Right renal cortex interstitium (tissue), 3 donors: ENCODE measurements at places on chromosomes 3 and 15. TPM values are rescaled to one million over a fixed set of nuclear protein-coding genes. Genes with fewer than 3 reads are reported as not detected.

TP63 gene
- 1.7 TPM for polyA plus RNA-seq

NR2E3 gene
- 0.18 TPM for polyA plus RNA-seq

FETUB gene
- not detected for polyA plus RNA-seq

TF gene
- 4.3 TPM for polyA plus RNA-seq

ADAMTS17 gene
- polyA plus RNA-seq: 1.4 TPM

IL1RAP gene
- polyA plus RNA-seq: 19.5 TPM

HCLS1 gene
- 7.4 TPM for polyA plus RNA-seq

GRCh38 chr3:15493436-15493835, 28.1 kb downstream of the COLQ start:
- no peak for DNase-seq

- no peak for DNase-seq
Observed at GRCh38 chr3:72738752-72739530, 109.3 kb downstream of the SHQ1 start.

GRCh38 chr3:95408464-95408862, 1345.6 kb downstream of the NSUN3 start:
- DNase-seq: no peak

DNA sequence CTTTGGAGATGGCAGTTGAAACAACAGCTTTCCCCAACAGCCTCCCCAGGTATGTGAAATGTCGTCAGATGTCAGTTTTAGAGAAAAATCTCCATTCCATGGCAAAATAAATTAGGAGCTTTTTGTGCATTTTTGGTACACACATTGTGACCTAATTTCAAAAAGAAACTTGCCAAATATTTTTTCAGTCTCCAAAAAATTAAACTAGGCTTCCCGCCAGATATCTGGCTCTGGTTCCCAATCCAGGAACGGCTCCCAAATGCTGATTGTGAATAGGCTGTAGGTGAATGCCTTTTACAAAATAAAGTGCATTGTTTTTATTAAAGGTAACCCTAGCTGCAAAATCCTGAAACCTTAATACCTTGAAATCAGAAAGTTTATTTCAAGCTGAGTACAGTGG, 10.9 kb downstream of the KCNAB1 start:
- DNase-seq: no peak

DNA sequence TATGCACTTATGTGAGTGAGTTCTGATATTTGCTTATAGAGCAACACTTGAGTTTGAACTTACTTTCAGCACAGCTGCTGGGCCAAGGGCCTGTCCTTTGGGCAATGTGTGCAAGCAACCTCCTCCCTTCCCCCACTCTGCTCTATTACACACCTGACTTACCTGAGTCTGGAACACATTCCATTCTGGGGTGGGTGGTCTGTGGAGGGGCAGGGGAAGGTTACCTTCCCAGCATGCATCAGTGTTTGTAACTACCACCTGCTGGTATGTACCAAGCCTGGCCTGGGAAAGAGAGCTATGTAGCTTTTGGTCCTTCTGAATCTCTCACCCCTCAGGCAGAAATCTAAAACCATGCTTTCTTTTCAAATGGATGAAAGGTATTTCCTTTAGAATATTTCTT, 103.0 kb downstream of the ISL2 start:
- DNase-seq: no peak

- DNase-seq: no peak
Observed at GRCh38 chr3:169390741-169391305, 272.7 kb downstream of the MECOM start.

GRCh38 chr3:38460377-38461270, 6.9 kb downstream of the ACVR2B start:
- DNase-seq: no peak

GRCh38 chr15:79930516-79930915, 33.7 kb upstream of the MTHFS start:
- DNase-seq: no peak

GRCh38 chr3:7567160-7567559, 706.2 kb downstream of the GRM7 start:
- DNase-seq: no peak

GRCh38 chr3:174820885-174821284, 38.2 kb upstream of the NAALADL2 start:
- DNase-seq: no peak

- no peak for DNase-seq
Observed at GRCh38 chr3:197041875-197042488, 12.4 kb upstream of the MELTF start.

GRCh38 chr3:52088445-52089367, 32.3 kb upstream of the DUSP7 start:
- no peak for DNase-seq

DNA sequence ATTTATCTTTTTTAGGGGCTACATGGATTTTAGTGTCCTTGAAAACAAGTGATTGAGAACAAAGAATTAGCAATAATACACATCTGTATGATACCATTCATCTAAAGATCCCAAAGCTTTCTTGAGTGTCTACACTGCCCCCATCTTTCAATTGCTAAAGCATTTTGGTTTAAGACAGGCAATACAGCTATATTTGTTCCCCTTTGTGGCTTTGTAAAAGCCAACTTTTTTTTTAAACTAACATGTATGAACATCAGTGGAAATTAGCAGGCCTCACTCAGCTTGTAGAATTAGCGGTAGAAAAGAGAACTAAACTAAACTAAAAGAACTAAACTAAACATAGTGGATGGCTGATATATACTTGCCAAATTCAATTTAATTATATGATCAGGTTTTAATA, 449.6 kb downstream of the MECOM start:
- no peak for DNase-seq

DNA sequence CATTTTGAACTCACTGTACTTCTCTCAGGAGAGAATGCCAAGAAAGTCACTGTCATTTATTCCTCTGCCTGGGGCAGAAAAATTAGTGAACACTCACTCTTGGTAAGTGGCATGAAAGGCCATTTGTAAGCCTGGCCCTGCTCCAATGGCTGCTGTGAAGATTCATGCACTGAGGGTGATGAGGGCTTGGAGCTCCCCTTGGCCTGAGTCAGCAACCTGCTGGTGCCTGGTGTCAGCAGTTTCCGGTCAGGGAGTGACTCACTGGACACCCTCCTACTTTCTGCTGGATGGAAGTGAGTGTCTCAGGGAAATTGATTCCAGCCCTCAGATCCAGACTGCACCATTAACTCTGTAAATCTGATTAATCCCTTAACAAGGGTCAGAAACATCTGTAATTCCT, 37.6 kb downstream of the TRA2B start:
- DNase-seq: no peak

GRCh38 chr3:44058022-44058867, 183.4 kb upstream of the TOPAZ1 start:
- no peak for DNase-seq

GRCh38 chr3:45984331-45985312, 11.0 kb downstream of the FYCO1 start:
- no peak for DNase-seq

GRCh38 chr3:154060238-154061000, 60.8 kb upstream of the ARHGEF26 start:
- DNase-seq: no peak

DNA sequence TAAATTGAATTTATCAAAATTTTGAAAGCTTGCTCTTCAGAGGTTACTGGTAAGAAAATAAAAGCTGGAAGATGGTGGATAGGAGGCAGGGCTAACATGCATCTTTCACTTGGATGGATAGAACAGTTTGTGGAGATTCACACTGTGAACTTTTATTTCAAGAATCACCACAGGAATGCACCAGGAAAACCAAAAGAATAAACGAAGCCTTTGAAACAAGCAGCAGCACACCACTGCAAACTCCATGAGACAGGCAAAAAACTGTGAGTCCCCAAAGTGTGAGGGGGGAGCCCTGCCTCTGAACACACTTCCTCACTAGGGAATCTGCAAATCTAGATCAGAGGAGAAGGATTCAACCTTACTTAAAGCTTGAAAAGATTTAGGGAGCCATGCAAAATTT, 122.2 kb downstream of the RTP4 start:
- no peak for DNase-seq

GRCh38 chr15:38662805-38663204, 98.2 kb upstream of the RASGRP1 start:
- DNase-seq: no peak

DNA sequence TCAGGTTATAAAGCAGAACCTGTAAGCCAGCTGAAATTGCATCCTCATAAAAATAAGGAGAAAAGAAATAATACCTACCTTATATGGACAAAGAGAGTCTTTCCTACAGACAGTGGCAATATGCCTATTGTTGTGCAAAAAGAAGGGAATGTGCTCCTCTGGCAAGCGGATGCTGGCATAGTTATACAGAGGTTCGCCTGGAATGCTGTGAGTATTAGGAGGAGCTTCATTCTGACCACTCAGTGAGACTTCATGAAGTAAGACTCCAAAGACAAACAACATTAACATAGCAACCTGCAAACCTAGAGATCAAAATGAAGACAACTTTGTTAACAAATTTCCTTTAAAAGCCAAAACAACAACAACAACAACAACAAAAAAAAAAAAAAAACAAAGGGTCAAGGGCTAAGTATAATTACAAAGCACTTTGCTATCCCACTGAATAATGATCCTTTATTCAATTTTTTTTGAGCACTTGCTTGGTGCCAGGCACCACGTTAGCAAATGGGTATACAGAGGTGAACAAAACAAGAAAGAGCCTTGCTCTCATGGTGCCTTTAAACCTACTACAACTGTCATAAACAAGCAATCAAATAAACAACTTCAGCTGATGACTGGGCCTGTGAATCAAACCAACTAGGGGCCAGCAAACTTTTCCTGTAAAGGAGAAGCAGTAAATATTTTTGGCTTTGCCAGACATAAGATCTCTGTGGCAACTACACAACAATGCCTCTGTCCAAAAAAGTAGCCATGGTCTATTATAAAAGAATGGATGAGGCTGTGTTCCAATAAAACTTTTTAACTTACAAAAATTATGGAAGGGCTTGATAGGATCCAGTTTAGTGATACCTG, 3.7 kb downstream of the EOGT start:
- DNase-seq: no peak

- DNase-seq: no peak
Observed at GRCh38 chr3:179943117-179943880, 93.4 kb downstream of the PEX5L start.
